T-helper 2 cell (primary cell): ENCODE measurements at places on chromosomes 6 and 20.

DNA sequence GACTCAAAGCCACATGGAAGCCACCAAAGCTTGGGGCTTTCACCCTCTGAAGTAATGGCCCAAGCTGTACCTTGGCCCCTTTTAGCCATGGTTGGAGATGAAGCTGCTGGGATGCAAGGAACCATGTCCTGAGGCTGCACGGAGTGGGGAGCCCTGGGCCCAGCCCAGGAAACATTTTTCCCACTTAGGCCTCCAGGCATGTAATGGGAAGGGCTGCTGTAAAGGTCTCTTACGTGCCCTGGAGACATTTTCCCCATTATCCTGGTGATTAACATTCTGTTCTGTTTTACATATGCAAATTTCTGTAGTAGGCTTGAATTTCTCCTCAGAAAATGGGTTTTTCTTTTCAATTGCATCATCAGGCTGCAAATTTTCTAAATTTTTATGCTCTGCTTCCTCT lies 558.2 kb downstream of the EYS start:
- no peak for DNase-seq

DNA sequence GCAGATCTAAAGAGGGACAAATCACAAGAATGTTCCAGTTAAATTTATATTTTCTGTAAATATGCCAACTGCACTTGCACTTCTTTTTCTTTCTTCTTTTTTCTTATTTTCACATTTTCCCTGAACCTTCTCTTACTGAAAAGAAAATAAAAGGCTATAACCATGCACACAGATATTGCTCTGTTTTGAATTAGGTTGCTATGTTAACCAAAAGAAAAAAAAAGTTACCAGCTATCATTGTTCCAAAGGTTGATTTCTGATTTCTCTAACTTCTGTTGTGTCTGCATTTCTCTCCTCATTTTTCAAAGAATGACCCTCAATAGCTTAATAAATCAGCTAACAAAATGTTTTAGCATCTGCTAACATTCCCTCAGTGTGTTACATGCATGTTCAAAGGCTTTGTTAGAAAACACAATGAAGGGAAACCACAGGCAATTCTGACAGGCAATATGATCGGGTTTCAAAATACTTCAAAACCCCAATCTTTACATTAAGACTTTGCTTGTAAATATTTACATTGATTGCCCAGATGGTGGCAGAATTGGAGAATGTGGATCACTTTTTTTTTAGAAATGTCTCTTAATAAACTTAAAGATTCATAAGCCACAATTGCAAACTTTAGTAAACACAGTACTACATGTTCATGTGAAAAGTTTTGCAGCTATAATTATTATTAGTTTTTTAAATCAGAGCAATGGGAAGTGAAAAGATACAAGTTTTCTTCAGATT lies 928.3 kb upstream of the FLRT3 start:
- DNase-seq = no peak

DNA sequence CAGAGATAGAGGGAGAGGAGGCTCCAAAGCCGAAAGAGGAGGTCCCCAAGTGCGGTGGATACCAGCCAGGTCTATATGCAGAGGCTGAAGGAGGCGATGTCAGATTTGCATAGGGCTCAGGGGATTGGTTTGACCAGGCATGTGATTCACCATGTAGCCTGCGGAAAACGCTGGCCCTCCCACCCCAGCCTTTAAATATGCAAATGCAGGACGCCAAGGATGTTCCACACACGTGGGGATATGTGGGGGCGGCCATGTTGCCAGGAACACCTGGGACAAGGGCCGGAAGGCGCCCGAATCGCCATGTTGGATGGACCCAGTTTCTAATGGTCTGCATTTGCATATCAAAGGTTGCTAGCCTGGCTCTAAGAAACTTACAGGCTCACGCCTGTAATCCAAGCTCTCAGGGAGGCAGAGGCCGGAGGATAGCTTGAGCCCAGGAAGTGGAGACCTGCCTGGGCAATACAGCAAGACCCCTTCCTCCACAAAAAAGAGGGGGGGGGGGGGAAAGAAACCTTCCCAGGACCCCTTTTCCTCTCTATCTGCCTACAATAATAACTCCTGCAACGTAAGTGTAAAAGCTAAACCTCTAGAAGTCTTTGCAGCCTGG lies 110.5 kb downstream of the TULP4 start:
- no peak for DNase-seq

- DNase-seq = no peak
These were observed 109.7 kb downstream of the RCAN2 start for GRCh38 chr6:46381579-46381978.

GRCh38 chr20:12640251-12640650 lies 368.5 kb upstream of the SPTLC3 start:
- no peak for DNase-seq

DNA sequence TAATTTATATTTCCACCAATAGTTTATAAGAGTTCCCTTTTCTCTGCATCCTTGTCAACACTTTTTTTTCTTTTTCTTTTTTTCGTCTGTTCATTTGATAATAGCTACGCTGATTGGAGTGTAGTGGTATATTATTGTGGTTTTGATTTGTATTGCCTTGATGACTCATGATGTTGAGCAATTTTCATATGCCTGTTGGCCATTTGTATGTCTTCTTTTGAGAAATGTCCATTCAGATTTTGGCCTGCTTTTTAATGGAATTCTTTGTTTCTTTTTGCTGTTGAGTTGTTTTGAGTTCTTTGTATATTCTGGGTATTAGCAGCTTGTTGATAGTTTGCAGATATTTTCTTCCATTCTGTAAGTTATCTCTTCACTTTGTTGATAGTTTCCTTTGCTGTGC lies 773.4 kb downstream of the KIF16B start:
- DNase-seq = no peak

DNA sequence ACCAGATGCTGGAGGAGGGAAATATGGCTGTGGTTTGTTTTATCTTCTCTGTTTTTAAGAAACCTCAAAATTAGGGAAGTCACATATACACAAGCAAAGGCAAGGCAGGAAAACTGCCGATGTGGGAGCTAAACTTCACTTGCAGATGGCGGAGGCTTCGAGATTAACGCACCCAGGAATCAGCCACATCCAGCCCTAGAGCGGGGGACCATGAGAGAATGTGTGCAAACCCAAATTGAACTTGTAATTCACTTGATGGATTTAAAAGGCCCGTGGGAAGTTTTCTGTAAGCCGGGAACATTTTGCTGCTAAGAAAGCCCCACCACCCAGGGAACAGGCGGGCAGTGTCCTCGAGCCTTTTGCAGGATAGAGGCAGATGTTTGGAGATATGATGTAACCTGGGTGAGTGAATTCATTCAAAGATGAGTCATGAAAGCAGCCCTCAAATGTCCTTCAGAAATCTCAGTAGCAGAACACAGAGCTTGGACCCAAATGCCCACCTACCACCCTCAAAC lies 39.9 kb downstream of the PREX1 start:
- DNase-seq = no peak

- no peak for DNase-seq
These were observed 157.0 kb downstream of the ERMARD start for GRCh38 chr6:169908403-169908933.

- DNase-seq = no peak
These were observed 41.7 kb downstream of the RIOK1 start for GRCh38 chr6:7431313-7431673.

GRCh38 chr6:10316373-10316721 lies 98.5 kb downstream of the TFAP2A start:
- no peak for DNase-seq

- no peak for DNase-seq
These were observed 18.4 kb downstream of the UBE3D start for GRCh38 chr6:83047065-83047754.

- DNase-seq = no peak
These were observed 32.1 kb upstream of the PNRC1 start for GRCh38 chr6:89048288-89048923.

DNA sequence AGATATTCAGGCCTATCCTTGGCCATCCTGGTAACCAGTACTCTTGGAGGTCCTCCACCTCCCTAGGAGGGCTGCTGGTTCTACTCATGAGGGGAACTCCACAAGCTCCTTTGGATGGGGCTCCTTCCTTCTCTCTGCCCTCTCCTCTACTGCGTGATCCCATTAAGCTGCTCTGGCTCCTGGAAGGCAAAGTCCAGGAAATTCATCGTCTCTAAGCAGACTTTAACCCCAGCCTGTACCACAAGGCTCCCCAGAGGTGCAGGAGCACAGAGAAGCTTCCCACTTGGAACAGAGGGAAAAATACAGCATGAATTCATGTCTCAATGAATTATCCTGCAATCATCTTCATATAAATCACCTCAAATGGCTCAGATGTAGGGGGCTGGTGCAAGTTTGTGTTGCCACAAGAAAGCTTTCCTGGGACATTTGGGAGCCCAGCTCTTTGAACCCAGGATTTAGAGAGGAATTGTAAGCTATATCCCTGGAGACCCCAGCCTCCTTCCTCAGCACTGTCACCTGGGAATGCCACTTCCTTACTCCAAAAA lies 355.4 kb downstream of the CDC5L start:
- no peak for DNase-seq

DNA sequence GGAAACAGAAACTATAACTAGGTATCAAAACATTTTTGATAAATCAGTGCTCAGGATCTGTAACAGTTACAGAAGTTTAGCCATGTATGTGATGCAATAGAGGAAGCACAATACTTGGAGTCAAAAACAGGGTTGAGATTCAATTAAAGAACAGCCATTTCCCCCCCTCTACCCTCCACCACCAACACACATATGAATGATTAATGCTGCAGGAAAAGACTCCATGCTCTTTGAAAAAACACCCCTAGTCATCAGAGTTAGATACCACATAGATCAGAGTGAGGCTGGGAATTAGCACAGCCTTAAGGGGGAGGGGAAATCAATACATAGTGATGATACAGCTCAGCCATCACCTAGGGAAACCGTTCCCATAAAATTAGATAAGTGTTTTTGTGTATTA lies 108.9 kb upstream of the EMILIN3 start:
- no peak for DNase-seq

GRCh38 chr6:53578371-53578770 lies 33.5 kb upstream of the GCLC start:
- no peak for DNase-seq

GRCh38 chr6:170490259-170490658 lies 62.8 kb downstream of the PSMB1 start:
- DNase-seq = no peak

GRCh38 chr6:146870760-146871159 lies 272.0 kb downstream of the ADGB start:
- no peak for DNase-seq

- no peak for DNase-seq
These were observed 139.4 kb downstream of the ID4 start for GRCh38 chr6:19976411-19977129.

DNA sequence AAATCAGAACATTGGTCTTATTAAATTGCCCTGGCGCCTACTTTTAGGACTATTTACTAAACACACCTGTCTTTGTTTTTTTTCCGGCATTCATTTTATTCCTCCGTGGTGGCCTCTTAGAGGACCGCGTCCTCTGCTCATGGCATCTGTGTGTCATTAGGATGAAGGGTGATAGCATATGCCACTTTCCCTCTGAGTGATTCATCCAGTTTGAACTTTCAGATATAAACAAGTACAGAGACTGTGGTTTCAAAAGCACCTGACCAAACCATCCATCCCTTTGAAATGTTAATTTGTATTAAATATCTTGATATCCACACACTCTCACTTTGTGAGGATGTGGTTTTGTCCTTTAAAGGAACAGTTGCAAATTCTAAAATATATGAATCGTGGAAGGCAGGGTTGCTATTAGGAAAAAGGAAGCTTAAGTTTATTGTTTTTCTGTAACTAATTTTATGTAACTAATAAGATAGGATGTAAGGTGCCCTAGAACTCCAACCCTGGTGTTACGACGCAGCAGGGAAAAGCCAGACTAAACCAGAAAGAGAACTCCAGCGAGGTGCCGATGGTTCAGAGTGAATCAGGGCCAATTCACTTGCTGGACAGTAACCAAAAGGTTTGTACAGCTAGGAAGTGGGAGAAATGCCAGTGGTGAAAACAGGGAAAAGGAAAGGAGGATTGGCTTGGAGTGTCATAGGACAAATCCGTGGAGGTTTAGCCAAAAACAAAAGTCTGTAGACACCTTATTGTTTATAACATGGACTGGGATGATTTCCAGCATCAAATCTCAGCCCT lies 98.7 kb downstream of the SHLD1 start:
- DNase-seq = no peak

DNA sequence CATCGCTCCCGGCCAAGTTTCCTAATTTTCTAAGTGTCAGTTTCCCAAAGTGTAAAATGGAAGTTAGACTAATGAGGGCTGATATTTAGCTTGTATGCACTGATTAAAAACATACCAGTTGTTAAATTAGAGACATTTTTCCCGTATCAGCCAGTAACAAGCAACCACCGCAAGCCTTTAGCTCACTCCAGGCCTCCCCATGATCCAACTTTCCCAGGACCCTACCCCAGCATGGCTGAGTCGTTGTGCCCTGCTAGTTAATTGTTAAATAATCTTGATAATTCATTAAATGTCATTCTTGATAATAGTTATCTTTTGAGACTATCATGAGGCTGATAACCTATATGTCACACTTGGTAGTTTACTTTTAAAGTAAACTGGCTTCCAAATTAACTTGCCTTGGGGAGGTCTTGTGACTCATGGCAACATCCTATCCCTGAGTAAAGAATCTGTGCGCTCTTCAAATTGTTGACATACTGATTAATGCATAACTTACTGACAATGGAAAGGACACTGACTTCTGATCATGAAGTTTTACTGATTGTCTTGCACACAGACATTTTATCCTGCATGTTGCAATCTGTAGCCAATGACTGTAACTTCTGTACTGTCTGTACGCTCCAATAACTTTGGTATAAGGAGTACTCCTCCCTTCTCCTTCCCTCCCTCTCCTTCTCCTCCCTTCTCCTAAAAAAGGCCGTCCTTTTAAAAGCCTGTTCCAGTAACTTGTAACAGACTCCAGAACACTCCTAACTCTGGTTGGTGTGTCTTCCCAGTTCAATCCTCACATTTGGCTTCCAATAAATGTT lies 6.3 kb upstream of the GTF3C6 start:
- no peak for DNase-seq

GRCh38 chr6:148996815-148997214 lies 250.0 kb downstream of the UST start:
- DNase-seq = no peak

DNA sequence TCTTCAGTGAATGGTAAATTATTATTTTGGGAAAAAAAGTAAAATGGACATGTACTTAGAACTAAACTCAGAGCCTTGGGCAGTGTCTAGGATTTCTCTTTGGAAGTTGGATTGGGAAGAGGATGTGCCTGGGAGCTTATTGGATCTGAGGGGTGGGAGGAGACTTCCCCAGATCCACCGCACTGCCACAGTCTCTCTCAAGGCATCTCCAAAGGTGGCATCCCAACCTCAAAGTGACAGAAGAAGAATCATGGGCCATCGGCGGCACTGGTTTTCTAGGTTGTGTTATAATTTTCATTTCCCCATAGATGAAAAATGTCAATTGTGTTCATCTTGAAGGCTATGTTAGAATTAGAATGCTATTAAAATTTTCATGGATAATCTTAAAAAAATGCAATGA lies 66.8 kb upstream of the CD93 start:
- DNase-seq = no peak
